ENCODE measurements at places on chromosomes 1 and 21.
A peak's percentile ranks its signal among the peaks of the same experiment; 100 is the strongest.

DNA sequence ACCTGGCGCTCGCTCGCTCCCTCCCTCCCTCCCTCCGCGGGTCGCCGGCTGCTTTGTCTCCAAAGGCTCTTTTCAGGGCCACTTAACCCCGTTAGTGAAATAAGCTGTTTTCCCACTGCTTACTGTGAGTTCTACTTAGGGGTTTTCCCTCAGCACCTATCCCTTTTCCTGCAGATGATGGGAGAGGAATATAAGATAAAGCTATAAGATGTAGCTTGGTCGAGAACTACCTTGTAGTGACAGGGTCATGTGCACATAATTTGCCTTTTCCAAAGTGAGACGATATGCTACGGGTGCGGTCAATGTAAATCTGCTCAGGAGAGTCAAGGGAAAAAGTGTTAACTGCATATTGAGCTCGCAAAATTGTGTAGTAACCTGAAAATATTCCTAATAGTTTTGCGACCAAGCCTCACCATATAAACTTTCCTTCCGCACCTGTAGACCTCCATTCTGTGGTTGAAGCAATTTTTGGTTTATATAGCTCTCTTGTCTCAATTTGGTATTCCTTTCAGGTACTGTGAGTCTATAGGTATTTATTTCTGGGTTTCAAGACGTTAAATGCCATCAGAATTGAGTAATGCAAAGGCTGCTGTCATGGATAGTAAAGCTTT lies 55.8 kb upstream of the BOLA1 start:
- no peak for DNase-seq

GRCh38 chr1:11927866-11928592 lies 1.8 kb upstream of the KIAA2013 start:
- DNase-seq, result no peak

DNA sequence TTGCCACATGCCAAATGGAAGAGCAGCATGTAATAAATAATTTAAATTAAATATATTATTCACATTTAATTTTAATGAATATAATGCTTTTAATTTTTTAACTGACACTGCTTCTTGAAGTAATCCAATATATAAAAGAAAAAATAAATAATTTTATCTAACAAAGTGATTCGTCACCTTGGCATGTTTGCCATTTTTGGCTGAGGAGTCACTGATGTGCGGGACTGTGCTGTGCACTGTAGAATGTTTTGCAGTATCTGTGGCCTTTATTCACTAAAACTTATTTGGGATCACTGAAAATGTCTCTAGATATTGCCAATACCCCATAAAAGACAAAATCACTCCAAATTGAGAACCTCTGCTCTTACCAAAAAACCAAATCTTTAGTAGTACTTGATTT lies 807.8 kb downstream of the BRINP3 start:
- DNase-seq, result no peak

DNA sequence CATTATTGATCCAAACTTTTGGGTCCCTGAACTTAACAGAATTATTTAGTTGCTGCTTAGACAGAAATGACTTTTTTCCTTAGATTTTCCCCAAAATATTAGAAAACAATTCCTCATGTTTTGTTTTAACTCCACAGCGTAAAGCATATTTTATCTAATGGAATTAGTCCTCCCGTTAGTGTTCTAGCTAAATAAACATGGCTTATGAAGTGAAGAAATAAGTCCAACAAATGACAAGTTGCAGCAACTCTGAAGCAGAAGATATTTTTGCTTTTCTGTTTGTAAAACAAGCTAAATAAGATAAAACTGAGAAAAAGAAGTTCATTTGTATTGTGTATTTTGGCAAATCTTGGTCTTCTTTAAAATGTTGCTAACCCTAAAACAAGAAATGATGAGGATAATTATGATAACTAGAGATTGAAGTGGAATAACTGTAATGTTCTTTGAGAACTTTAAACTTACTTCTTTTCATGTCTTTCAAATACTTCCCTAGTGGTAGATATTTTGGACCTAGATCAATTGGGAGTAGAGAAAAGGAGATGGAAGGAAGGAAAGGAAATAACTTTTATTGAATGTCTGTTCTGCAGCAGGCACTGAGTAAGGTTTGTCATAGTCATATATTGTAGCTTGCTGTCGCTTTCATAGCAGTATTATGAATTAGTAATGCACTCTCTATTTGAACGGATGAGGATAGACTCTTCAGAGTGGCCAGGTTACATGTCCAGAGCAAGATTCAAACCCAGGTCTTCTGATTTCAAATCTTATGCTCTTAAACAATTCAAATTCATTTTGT lies 12.5 kb downstream of the NFIA start:
- DNase-seq, result no peak

- no peak for DNase-seq
Measured at GRCh38 chr1:47519971-47520370, 82.1 kb downstream of the FOXD2 start.

DNA sequence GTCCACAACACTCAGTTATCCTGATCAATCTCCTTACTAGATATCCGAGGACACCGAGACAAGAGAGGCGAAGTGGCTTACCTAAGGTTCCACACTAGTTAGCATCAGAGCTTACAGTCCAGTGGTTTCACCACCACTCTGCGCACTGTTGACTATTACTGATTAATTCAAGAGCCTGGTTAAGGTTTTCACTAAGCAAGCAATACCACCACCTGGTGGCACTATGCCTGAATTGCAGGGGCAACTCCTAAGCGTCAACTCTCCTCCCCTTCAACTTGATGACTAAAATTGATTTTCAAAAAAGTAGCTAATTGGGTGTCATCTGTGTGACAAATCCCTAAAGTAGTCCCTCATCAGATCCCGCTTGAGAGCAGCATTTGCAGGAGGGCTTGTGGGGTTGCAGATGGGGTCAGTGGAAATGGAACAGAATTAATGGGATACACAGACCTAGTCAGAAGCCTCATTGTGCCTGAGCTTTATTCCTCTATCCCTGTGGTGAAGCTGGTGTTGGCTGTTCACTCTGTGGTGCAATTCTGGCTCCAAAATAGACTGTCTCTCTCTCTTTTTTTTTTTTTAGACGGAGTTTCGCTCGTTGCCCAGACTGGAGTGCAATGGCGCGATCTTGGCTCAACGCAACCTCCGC lies 9.1 kb downstream of the TTC22 start:
- no peak for DNase-seq

GRCh38 chr1:186785503-186785902 lies 43.2 kb upstream of the PLA2G4A start:
- no peak for DNase-seq

- no peak for DNase-seq
Measured at GRCh38 chr1:209291715-209292114, 291.8 kb upstream of the CAMK1G start.

DNA sequence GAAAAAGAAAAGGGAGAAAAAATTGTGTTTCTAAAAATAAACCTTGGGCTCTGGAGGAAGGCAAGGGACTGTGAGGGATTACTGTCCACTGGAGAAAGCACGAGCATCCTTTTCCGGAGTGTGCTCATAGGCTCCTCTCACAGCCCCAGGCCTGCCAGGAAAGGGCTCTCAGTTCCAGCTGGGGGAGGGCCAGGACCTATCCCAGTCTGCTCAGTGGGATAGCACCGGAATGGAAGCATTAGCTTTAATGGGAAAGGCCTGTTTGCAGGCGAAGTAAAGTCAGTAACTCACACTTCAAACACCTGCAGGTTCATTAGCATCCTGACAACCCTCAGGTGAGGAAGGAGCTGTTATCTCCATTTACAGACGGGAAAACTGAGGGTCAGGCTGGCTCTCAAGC lies 113.9 kb upstream of the USP24 start:
- no peak for DNase-seq

DNA sequence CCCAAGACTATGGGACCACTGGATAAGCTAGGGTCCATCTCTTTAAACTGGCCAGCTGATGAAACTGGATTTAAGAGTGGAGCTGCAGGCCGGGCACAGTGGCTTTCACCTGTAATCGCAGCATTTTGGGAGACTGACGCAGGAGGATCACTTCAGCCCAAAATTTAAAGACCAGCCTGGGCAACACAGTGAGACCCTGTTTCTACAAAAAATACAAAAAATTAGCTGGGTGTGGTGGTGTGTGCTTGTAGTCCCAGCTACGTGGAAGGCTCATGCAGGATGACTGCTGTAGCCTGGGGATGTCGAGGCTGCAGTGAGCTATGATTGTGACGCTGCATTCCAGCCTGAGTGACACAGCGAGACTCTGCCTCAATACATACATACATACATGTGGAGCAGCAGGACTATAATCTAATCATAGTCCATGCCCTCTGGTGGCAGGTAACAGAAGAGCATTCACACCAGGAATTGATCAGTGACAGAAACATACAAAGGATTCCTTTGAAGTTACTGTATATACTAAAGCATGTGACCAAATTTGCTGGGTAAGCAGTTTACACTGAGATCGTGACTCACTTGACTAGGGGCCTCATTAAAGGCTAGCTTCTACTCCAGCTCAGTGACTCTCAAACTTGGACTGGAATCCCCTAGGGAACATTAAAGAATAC lies 101.5 kb upstream of the SLFNL1 start:
- DNase-seq, result no peak

- peak; percentile 33 for DNase-seq
Measured at GRCh38 chr1:37255136-37255795, 219.1 kb upstream of the ZC3H12A start.

DNA sequence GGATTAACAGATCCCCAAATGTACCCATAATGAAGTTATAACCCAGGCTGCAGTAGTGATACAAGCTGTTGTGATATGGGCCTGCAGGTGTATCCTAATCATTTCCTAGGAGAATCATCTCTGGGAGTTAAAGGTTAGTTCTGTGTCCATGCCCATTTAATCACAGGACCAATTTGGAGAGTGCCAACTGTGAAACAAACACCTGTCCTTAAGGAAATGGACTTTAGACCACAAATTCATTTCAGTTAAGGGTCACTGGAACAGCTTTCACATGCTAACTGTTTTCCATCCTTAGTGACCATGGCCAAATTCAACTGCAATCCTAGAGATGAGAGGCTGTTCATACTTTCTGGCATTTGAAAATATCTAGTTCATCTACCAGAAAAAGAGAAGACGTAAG lies 160.9 kb downstream of the GPATCH2 start:
- DNase-seq, result no peak

DNA sequence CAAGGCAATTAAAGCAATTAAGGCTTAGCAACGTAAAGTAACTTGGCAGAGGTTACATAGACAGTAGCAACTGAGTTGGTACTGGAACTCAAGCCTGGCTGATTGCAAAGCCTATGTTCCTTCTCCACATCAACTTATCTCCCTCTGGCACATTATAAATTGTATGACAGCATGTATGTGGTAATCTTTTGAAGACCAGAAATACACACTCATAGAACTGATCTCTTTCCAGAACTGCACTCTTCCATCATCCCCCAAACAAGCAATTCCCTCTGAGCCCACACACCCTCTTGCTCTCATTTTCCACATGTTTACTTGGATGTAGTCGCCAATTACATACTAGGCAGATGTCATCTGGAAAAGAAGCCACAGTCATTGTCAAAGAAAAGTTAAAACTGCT lies 502.2 kb downstream of the PLPP3 start:
- DNase-seq, result no peak

DNA sequence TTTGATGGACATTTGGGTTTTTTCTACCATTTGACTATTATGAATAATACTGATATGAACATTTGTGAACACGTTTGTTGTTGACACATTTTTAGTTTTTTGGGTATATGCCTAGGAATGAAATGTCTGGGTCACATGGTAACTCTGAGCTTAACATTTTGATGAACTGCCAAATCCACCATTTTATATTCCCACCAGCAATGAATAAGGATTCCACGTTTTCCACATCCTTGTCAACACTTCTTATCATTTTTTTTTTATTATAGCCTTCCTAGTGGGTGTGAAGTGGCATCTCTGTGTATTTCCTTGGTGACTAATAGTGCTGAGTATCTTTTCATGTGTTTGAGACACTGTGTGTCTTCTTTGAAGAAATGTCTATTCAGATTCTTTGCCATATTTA lies 67.6 kb downstream of the RASAL2 start:
- no peak for DNase-seq

DNA sequence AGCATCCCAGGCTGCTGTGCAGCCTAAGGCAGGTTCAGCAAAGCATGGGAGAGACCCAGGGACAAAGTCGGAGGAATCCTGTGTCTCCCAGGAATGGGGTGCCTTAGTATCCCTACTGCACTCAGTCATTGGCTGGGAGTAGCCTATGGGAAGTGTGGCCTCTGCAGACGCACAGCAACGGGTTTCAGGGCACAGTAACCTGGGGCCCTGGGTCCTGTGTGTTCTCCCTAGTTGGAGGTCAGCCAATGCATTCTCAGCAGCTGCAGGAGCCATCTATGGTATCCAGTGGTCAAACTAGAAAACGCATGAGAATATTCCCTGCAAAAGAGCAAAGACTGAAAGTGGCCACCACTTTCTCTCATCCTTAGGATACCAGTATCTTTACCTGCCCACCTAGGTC lies 13.7 kb upstream of the C1orf21 start:
- DNase-seq, result no peak

Measured in NCI-H1436 (cell line).